Activated T-cell treated with anti-CD3 and anti-CD28 coated beads, Interleukin-2, amount 50 U/mL, for 48 hours (primary cell): ENCODE measurements at places on chromosomes 2 and 18.

GRCh38 chr18:58858591-58859468 lies 5.8 kb upstream of the ZNF532 start:
- DNase-seq, result no peak

DNA sequence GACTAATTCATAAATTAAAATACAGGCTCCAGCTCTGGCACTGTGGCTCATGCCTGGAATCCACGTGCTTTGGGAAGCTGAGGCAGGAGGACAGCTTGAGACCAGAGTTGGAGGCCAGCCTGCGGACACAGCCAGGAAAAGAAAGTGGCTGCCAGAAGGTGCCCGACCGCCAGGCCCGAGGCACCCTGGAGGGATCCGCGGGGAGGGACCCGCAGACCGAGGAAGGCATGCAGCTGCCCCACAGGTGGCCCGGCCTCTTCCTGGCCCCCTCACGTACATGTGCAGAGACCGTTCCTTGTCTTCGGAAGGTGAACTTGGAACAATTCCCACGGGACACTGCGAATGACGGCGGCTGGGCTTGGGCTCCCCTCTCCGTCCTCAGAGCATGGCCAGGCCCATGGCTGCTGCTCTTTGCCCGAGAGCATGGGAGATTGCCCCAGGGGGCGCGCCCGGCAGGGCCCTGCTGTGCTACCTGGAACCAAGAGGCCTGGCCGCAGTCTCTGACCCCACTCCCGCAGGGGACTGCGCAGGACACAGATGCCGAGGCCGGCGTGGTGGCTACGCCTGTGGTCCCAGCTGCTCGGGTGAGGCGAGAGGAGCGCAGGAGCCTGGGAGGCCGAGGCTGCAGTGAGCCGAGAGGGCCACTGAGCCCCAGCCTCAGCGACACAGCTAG lies 55.6 kb upstream of the IMP4 start:
- DNase-seq, result no peak

GRCh38 chr18:37565101-37565976 lies at the start of gene CELF4:
Gene CELF4, minus strand, starts transcription at chr18:37565798.
- no peak for DNase-seq

DNA sequence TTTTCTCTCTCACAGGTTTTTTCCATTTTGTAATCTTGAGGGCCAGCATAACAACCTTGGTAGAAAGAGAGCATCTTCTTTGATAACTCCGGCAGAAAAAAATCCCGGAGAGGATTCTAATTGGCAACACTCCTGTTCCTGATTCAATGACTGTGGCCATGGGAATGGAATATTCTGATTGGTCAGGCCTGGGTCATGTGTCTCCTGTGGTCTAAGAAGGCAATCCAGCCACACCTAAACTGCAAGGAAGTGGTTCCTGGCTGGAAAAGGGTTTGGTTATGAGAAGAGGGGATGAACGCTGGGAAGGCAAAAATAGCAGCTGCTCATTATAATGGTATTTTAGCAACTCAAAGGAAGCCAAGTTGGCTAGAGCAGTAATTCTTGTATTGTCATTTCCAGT lies 24.8 kb upstream of the ZNF638 start:
- DNase-seq, result no peak

DNA sequence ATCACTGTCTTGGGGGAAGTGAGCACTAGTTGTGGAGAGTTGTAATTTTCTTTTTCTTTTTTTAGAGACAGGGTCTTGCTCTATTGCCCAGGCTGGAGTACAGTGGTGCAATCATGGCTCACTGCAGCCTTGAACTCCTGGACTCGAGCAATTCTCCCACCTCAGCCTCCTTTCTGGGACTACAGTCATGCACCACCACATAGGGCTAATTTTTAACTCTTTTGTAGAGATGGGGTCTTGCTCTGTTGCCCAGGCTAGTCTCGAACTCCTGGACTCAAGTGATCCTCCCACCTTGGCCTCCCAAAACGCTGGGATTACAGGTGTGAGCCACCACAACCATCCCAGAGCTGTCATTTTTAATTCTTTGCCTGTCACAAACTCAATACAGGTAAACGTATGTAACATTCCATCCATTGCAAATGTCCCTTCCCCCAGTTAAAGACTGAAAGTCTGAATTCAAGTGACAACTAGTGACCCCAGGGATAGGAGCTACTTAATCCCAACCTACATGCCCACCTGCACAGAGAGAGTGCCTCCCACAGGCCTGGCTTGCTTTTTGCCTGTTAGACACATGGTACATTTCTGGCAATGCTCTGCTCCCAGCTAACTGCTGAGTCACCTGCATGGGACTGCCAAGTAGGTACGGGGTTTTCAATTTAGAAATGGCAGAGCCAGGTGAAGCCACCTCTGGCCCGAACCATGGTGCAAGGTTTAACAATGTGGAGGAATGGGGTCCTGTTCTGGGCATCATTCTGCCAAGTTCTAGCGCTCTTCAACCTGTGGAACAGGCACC lies 60.6 kb downstream of the CYB5A start:
- no peak for DNase-seq

GRCh38 chr18:37658894-37659293 lies 93.3 kb upstream of the CELF4 start:
- no peak for DNase-seq

DNA sequence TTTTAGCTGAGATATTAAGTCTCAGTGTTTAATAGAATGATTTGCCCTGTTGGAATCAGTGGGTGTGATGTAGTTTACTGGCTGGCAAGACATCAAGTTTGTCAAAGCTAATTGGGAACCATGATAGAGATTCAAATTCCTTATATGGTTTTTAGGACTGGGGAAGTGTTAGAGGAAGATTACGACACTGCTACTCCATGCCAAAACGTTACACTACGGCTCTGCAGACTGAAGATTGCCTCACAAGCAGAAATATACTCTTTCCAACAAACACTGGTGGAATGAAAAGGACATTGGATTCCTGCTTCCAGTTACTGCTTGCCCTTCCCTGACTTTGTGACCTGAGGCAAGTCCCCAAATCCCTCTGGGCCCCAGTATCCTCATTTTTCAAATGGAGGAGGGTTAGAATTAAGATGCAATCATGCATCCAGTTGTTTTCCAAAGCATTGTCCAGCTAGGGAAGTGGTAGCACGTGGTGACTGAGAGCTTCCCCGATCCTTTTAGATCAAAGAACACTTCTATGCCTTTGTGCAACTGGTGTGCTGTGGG lies 147.6 kb downstream of the CDC42EP3 start:
- DNase-seq, result no peak

DNA sequence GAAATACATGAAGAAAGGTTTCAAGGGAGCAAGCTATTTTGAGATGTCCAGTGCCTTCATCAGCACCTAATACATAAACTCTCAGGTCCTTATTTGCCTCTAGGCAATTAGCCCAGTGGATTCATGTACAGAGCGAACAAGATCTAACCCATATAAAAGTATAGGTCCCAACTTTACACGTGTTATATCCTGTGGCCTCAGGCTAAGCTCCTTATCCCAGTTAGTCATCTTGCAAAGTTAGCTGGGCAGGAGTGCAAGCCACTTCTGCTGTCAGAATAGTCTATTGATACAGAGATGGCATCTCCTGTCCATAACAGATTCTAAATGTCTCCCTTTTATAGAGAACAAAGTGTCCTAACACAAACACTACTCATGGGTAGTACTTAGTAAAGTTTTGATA lies 203.9 kb upstream of the PIK3C3 start:
- DNase-seq, result no peak

GRCh38 chr2:118085173-118086023 lies 2.9 kb upstream of the INSIG2 start:
- no peak for DNase-seq

- no peak for DNase-seq
Observed at GRCh38 chr2:8252997-8253694, 428.7 kb upstream of the ID2 start.

DNA sequence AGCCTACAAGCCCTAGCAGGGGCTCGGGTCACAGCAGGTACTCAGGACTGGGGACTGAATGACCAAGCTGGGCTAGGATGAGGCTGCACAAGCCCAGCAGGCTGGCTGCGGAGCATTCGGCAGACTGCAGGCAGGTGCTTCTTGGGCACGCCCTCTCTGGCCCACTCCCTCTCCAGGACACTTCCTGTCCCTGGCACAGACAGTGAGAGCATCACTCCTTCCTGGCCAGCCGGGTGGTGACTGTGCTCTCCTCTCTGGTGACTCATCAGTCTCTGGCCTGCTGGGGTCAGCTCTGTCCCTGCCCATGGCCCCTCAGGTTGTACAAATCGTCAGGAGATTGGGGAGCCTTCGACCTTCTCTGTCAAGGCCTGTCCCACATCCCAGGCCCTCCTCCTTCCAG lies 22.5 kb downstream of the C1QL2 start:
- DNase-seq, result no peak

GRCh38 chr2:100940240-100940639 lies 61.8 kb upstream of the RPL31 start:
- DNase-seq, result no peak

GRCh38 chr2:77538031-77538430 lies 15.9 kb upstream of the LRRTM4 start:
- DNase-seq, result no peak

GRCh38 chr2:237540823-237541222 lies 25.6 kb upstream of the PRLH start:
- no peak for DNase-seq

DNA sequence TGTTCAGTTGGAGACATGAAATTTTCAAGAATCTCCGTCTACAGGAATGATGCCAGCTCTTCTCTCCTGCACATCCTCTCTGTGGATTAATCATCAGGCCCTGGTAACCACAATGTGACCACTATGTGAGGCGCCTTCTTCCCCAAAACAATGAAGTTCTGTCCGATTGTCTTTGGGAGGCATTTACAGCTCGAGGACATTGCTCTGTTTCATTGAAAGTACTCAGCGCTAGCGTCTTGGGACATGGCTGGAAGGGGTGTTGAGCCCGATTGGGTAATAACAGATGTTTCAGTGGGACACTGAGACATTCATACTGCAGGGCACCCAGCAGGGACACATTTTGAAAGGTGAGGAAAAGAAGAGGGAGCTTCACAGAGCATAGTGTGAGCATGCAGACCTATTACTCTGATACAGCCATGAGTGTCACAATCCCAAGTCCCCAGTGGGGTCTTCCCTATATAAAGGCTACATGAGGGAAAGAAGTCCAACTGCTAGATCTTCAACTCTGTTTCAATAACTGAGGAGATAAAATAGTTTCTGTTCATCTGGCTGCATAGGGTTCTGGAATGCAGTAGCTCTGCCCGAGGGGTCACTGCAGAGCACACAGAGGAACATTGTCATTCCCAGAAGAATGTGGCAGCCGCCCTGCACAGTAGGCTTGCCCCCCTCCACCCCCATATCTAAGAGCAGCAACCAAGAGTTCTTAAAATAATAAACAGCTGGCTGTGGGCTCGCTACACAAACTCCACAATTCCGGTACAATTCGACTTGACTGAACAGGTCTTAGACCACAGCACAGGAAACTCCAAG lies 237.3 kb downstream of the OSR1 start:
- DNase-seq, result no peak

- DNase-seq, result no peak
Observed at GRCh38 chr2:168952424-168952823, 51.3 kb downstream of the G6PC2 start.

DNA sequence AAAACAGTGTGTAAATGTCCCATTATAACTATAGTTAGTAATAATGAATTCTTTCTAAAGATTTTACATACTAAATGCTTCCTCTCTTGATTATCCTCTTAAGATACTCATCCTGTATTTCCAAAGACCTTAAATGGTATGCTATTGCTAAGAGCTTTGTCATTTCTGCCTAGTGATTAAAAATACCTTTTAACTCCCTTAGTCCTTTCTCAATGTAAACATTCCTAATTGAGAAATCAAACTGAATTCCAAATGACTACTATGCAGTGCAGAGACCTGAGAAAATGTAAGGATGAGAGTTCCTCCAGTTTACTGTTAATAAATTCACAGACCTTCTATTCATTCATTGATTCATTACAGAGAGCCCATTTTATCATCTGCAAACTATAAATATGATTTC lies 86.9 kb downstream of the SOS1 start:
- DNase-seq, result no peak

DNA sequence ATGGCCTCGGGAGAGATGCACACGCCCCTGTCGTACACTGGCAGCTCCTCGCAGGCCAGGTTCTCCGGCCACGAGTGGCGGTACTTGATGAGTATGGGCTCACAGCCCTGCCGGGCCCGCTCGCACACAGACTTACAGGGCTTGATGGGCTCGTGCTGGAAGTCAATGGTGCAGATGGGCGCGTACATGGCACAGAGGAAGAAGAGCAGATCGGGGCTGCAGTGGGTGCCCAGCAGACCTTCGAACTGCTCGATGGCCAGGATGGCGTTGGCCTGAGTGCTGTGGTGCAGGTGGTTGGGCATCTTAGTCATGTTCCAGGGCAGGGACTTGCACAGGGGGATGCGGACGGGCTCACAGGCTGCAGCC lies 359 bp downstream of the FRZB start:
- DNase-seq, result no peak
